ENCODE measurements at places on chromosomes 16 and 17. TPM values are rescaled to one million over a fixed set of nuclear protein-coding genes. Genes with fewer than 3 reads are reported as not detected.
A peak's percentile ranks its signal among the peaks of the same experiment; 100 is the strongest.

The CRHR1 gene
- total RNA-seq, result not detected

- peak; percentile 37 for DNase-seq
Observed at GRCh38 chr16:67349172-67349571, 22.6 kb downstream of the LRRC36 start.

GRCh38 chr17:31654936-31655335 is 204.1 kb downstream of the COPRS start:
- DNase-seq, result peak; percentile 51

DNA sequence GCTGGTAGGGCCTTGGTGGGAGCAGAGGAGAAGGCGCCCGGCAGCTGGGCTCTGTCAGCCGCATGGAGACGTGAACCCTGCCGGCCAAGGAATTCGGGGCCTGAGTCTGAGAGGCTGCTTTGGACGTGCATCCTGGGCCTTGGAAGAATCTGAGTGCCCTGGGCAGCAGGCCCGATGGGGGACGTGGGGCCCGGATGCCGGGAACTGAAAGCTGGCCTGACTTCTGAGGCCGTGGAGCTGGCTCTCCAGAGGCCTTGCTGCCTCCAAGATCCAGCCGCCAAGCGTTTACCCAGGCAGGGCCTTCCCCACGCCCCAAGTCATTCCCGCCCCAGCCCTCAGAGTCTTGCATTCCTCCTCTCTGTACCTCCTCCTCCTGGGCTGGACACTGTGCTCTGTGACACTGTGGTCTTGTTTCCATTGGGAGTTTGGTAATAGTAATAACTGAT is 37.2 kb downstream of the NKD1 start:
- no peak for DNase-seq

DNA sequence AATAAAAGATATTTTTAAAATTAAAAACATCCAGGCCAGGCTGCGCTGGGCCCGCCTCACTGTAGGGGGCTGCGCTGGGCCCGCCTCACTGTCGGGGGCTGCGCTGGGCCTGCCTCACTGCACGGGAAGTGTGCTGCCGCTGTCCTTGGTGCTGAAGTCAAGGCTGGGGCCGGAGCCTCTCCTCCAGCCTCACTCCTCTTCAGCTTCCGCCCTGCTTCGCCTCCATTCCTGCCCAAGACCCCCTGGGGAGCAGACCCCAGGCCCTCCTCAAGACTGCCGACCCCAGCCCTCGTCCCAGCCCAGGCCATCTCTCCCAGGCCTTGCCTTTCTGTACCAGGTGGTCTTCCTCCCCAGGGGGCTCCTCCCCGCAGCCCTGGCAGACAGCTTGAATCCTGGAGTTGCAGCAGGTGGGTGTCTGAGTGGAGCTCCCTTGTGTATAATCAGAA is 26.2 kb downstream of the ENDOV start:
- DNase-seq, result peak; percentile 23

The TBC1D3H gene
- total RNA-seq, result not detected

- no peak for DNase-seq
Observed at GRCh38 chr17:67324330-67324729, 42.0 kb downstream of the PSMD12 start.

DNA sequence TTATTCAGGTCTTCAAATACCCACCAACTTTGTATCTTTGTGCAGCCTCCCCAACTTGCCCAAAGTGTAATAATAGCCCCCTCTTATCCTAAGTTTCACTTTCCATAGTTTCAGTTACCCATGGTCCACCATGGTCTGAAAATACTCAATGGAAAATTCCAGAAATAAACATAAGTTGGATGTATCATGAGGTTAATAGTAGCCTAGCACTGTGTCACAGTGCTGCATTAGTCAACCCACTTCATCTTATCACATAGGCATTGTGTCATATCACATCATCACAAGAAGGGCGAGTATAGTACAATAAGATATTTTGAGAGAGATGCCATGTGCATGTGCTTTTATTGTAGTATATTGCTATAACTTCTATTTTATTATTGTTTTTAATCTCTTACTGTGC is 21.9 kb downstream of the OMG start:
- DNase-seq, result no peak

The HSPB9 gene
- not detected for total RNA-seq
